Posterior vena cava (tissue), 2 donors: ENCODE measurements at places on chromosomes 2 and 18. TPM values are rescaled to one million over a fixed set of nuclear protein-coding genes. Genes with fewer than 3 reads are reported as not detected.

DNA sequence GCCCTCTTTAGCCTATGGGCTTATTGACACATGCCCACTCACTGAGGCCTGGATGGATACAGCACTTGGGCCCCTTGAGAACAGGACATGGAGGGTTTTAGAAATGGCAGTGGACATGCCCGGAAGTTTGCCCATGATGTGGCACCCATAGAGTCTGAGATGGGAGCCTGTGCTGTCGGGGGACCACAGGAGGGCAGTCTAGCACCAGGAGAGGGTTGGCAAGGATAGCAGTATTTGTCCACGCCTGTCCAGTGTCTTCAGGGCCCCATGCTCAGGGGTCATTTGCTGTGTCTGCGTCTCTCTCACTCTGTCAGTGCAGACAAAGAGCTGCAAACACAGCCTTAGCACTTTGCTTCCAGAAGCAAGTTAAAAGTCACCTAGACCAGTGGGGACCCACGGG, 48.7 kb downstream of the IL1RL2 start:
- no peak for DNase-seq

GRCh38 chr2:113895819-113896563, 6.1 kb downstream of the ACTR3 start:
- no peak for DNase-seq

GRCh38 chr18:55000529-55000928, 41.3 kb upstream of the CCDC68 start:
- DNase-seq: no peak

- DNase-seq: no peak
Measured at GRCh38 chr2:50556934-50557575, 474.9 kb downstream of the NRXN1 start.

DNA sequence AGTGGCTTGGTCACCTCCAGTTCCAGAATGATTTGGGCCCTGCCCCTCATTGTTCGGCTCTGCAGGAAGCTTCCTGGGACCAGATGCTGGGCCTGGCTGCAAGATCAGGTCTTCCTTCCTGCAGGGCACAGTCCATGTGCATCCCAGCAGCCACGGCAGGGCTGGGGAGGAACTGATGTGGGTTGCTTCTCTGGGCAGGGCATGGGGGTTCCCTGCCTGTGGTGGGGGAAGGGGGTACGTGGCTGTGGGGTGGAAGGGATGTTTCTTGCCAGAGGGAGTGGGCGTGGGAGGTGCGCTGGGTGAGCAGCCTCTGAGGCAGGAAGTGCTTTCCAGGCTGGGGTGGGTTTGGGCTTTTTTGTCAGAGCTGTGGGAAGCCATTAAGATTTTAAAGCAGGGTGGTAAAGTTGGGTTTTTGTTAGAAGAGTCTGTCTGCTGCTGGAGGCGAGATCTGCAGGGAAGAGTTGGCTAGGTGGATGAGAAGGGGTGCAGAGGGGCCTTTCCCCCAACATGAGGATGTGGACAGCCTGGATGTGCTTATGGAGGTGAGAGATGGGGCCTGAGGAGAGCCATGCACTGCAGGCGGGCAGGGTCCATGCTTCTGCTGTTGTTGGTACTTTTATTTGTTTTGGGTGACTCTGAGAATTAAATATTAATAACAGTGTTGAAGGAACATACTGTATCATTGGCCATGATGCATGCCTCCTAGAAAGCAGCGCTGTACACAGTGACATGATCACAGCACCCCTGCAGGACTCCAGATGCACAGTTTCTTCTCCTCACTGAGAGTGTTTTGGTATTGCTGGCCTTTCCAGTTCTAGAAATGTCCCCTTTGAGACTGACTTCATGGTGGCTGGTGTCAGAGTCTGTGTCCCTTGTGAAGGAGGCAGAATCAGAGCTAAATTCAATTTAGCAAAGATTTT, 45.3 kb downstream of the DGKD start:
- no peak for DNase-seq

DNA sequence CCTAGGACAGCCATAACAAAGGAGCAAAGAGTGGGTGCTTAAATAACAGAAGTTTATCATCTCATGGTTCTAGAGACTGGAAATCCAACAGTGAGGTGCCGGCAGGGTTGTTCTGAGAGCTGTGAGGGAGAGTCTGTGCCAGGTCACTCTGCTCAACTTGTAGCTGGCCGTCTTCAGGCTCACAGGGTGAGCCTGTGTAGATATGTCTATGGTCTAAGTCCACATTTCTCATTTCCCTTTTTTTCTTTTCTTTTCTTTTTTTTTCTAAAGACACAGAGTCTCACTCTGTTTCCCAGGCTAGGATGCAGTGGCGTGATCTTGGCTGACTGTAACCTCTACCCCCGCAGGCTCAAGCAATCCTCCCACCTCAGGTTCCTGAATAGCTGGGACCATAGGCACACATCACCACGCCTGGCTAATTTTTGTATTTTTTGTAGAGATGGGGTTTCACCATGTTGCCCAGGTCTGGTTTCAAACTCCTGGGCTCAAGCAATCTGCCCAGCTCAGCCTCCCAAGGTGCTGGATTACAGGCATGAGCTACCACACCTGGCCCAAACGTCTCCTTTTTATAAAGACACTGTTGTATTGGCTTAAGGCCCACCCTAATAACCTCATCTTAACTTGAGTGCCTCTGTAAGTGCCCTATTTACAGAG, 142.2 kb downstream of the SP3 start:
- no peak for DNase-seq

DNA sequence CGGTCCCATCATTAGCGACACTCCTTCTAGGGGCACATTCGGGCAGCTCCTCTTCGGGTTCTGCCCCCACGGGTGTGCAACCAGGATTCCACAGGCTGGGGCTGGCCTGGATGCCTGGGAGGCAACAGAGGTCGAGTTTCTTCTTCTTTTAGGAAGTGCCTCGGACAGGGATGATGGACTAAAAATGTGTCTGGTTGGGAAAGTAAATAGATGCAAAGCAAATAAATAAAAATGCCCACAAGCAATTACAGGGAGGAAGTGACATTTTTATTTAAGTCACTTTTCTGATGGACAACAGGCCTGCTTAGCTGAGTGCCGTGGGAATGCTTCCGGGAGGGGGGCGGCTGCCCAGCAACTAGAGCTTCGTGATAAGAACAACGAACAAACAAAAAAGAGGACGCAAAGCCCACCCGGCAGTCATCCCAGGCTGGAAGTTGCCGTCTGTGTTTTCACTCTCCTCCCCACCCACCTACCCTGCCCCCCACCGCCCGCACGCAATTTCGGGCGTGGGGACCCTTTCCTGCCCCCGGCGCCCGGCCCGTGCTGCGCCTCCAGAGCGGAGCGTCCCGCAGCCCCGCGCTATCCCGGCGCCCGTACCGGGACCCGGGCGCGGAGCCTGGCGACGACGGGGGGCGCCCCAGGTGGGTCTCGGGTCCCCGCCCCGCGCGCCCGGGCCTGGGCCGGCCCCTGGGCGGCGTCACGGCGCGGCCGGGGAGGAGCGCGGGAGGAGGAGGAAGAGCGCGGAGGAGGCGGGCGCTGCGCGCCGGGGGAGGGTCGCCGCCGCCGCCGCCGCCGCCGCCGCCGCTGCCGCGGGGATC, 412 bp upstream of the NCK2 start:
- peak; percentile 84 for DNase-seq

DNA sequence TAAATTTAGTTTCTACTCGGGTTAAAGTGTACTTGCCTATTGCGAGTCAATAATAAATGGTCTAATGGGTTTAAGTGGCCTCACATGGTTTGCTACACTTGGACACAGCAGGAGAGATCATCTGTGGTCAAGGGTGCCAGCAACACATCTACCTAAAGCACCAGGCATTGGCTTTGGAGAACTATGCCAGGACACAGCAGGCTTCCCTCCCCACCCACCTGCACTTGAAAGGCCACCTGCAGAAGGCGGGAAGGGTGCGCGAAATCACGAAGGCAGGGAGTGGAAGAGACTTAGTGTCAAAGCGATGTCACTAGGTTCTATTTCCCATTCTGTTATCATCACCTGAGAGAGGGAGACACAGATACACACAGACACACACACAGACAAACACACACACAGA, 44.5 kb downstream of the MYT1L start:
- no peak for DNase-seq

GRCh38 chr2:74020702-74021406, 36.1 kb downstream of the TET3 start:
- no peak for DNase-seq

- no peak for DNase-seq
Measured at GRCh38 chr2:73324126-73324725, 30.9 kb upstream of the EGR4 start.

NCKAP5 gene
- 2.0 TPM for total RNA-seq

SCTR gene
- not detected for total RNA-seq

NHEJ1 gene
- 11.6 TPM for total RNA-seq

ALPG gene
- not detected for total RNA-seq

SERPINB11 gene
- total RNA-seq: not detected

SPP2 gene
- not detected for total RNA-seq

UGT1A4 gene
- not detected for total RNA-seq

RAX gene
- not detected for total RNA-seq

ITPRIPL1 gene
- total RNA-seq: 0.69 TPM
